Posterior cingulate gyrus (tissue), 11 donors: ENCODE measurements at places on chromosomes 4 and X.

- DNase-seq = no peak
Observed at GRCh38 chr4:92241094-92241493, 62.7 kb upstream of the GRID2 start.

DNA sequence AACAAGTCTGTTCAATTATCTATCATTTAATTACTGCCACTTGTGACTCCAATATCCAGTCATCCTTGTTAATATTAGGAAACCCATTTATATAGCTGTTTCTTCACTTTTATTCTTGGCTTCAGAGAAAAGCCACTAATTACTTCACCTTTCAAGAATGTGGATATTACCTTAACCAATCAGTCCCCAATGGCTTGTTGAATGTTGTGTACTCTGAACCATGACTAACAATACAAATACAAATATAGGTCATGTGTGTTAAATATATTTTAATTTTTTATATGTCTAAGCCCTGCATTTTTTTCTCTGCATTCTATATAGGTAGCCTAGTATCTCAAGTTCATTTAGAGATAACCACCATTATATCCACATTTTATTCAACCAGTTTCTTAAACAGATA lies 1513.4 kb upstream of the AGA start:
- no peak for DNase-seq

DNA sequence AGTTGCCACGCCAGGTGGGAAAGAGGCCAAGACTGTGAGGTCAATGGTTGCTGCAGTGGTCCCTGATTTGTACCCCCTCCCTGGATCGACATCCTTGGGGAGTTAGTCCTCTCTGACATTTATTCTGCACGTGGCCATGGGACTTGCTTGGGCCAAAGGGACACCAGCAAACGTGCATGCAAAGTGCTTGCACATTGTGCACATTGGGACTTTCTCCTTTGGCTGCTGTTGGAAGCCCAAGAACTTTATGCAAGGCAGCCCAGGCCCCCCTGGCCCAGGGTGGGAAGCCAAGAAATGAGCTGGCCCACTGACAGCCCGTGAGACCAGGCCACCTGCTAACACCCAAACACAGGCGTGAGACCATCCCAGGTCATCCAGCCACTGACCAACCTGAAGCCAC lies 38.1 kb downstream of the SLC2A9 start:
- no peak for DNase-seq

DNA sequence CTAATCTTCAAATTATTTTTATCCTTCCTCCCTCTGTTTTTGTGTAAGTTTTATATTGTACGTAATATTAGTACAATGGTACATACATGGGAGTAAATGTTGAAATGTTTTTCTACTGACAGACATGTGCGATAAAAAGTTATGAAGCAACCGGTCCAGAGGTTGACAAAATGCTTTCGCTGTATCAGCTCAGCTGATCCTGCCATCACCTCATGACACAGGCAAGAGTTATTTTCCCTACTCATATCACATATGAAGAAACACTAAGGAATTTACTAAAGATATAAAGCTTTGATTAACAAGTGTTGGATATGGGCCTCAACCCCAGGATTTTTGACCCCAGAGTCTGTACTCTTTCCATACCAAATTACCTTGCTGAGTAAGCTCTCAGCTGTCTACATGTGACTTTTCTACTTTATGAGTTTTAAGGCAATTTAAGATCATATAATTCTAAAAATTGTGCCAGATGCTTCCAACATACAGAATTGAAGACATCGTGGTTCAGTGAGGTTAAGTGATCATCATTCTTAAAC lies 50.0 kb downstream of the CLCN5 start:
- no peak for DNase-seq

GRCh38 chr4:156595041-156595440 lies 376.6 kb downstream of the PDGFC start:
- no peak for DNase-seq

- no peak for DNase-seq
Observed at GRCh38 chrX:1601051-1601767, 9.8 kb downstream of the AKAP17A start.

DNA sequence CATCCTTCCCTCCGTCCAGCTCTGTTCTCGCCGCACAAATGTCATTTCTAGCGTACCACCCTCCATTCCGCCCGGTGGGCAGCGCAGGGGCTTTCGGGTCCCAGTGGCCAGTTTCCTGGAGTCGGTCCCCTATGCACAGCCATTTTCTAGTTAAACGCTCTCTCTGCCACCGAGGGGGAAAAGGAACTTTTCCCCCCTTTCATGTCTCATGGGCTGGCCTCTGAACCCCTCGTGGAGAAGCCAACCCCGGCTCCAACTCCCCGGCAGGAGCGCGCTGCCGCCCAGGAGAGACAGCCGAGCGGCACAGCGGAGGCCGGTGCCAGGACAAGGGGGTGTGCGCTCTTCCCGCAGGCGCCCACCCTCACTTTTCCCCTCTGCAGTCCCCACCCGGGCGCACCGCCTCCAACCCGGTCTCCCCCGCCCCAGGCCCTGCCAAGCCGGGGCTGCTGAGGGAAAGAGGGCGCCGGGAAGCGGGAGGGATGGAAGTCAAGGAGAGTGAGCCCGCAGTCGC lies 662 bp downstream of the APBB2 start:
- DNase-seq = peak; percentile 44

DNA sequence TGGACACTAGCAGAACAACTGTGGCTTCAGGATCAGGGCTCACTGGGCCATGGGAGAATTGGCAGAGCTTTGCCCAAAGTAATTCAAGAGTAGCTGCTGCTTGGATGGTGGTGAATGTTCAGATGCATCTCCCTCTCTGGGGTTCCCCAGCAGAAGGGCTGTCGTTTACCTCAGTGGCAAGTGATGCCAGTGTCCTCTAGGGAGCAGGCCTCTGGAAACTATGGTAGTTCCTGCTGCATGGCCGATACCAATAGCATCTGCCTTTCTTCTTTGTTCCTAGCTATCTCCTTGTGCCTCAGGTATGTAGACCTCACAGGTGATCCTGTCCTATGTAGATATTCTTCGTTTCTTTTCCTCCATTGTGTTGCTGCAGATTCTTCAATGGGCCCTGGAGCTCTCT lies 26.4 kb downstream of the HMGB2 start:
- no peak for DNase-seq
